Activated naive CD8-positive, alpha-beta T cell treated with anti-CD3 and anti-CD28 coated beads for 36 hours (primary cell): ENCODE measurements at places on chromosomes 16 and 17.

- DNase-seq, result no peak
These were observed 55.8 kb downstream of the MYH10 start for GRCh38 chr17:8574687-8575086.

DNA sequence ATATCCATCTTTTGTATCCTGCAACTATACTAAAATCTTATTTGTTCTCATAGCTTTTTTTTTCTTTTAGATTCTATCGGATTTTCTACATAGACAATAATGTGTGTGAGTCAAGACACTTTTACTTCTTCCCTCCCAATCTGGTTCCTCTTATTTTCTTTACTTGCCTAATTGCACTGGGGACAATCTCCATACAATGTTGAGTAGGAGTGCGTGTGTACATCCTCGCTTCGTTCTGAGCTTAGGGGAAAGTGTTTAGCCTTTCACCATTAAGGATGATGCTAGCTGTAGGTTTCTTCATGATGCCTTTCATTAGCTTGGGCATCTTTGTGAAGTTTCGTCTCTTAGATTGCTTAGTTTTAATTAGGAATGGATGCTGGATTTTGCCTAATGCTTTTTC, 2.9 kb downstream of the SPATA32 start:
- no peak for DNase-seq

DNA sequence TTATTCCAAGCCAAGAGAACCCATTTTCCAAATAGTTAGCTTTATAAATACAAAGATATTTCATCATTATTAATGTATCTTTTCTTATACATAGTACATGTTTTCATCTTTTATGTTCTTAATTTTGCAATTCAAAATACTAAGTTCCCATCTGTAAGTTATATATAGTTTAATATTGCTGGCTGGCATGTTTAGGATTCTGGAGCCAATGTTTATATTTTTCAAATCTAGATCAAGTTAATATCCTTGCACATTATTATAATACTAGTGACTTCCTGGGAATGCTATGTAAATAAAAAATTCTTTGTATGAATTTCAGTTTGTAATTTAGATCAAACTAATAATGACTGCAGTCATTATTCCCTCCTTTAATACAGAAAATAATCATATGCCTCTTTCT, 189.7 kb downstream of the CNTNAP4 start:
- DNase-seq, result no peak

- DNase-seq, result peak; percentile 58
These were observed 13.2 kb downstream of the IL4R start for GRCh38 chr16:27326738-27327585.

GRCh38 chr17:44552361-44552760, 4.9 kb upstream of the FZD2 start:
- no peak for DNase-seq

GRCh38 chr16:74729783-74730683, 29.4 kb upstream of the MLKL start:
- no peak for DNase-seq

DNA sequence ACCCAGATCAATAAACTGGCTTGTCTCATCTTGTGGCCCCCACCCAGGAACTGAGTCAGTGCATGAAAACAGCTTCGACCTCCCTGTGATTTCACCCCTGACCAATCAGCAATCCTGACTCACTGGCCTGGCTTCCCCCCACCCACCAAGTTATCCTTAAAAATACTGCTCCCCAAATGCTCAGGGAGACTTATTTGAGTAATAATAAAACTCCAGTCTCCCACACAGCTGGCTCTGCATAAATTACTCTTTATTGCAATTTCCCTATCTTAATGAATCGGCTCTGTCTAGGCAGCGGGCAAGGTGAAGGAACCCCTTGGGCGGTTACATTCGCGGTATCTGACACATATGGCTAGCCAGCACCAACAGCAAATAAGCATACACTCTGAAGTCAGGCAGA, 9.8 kb upstream of the RABEP1 start:
- DNase-seq, result no peak

DNA sequence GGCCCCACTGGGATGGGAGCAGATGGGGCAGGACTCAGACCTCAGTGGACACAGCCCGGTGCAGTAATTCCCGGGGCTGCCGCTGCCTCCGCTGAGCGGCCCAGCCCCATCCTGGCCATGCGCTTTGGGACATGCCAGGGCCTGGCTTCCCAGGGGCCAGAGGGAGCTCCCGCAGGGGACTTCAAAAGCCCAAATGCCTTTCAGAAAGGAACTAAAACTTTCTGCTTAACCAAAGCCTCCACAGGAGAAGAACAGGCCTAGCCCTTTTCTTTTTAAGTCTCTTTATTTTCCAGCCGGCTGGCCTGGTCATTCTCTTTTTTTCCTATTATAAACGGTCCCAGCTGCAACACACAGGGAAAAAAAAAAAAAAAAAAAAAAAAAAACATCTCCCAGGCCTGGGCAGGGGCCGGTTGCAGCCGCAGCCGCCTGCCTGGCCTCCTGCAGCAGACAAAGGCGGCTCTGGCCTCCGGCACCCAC, 10.7 kb upstream of the ZNF423 start:
- DNase-seq, result no peak
